ENCODE measurements at places on chromosomes 6 and 20. TPM values are rescaled to one million over a fixed set of nuclear protein-coding genes. Genes with fewer than 3 reads are reported as not detected.

DNA sequence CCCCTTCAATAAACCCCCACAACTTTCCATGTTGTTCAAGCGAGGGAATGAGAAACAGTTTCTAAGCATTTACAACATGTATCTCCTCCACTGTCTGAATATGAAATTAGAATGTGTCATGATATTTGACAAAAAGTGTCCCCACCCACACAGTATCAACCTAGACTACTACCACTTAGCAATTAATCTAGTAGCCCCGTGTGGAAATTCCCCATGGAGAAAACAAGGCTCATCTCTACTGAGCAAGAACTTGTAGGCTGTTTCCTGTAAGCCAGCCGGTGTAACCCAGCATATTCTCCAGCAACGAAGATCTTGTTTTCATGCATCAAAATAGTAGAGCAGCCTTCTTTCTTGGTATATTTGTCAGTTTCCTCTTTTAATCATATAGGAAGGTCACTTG is 115.0 kb downstream of the IRF4 start:
- no peaks in the 10 kb centered on the region for H3K4me1 ChIP-seq
- no peaks in the 10 kb centered on the region for H3K27me3 ChIP-seq
- DNase-seq, result no peak
- H3K36me3 ChIP-seq, result no peaks in the 10 kb centered on the region
- H3K4me3 ChIP-seq, result no peak overlapping the region

Gene DNPH1
- total RNA-seq, result 39.1 TPM

GRCh38 chr20:62808211-62808865 is 3.7 kb downstream of the OGFR start:
- H3K4me1 ChIP-seq, result peaks cover 16% of the 10 kb centered on the region
- DNase-seq, result peak; percentile 84
- no peak overlapping the region for H3K27ac ChIP-seq
- no peak overlapping the region for H3K4me3 ChIP-seq
- H3K27me3 ChIP-seq, result no peaks in the 10 kb centered on the region
- H3K36me3 ChIP-seq, result peaks cover 61% of the 10 kb centered on the region

Gene CST4
- not detected for total RNA-seq

DNA sequence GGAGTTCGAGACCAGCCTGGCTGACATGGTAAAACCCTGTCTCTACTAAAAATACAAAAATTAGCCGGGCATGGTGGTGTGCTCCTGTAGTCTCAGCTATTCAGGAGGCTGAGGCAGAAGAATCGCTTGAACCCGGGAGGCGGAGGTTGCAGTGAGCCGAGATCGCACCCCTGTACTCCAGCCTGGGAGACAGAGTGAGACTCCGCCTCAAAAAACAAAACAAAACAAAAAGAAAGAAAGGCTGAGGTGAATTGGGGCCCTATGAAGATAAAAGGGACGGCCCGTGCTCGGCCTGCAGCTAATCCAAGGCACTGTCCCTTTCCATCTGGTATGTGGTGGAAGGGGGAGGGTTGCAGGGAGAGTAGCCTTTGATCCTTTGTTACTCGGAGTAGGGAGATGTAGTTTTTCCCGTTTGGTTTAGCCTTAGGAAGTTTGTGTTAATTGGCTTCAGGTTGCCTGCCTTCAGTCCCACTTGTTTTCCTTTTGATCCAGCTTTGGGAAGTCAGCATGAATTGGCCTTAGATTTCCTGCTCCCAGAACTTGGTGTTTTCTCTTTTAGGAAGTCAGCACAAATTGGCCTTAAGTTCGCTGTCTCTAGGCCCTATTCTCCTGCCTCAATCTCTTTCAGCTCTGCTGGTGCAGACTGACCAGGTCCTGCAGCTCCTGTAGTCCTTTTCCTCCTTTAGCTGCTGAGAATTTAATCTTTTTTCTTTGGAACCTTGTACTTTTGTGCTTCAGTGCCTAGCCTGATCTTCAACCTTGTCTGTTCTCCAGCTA is 36.1 kb upstream of the PAQR8 start:
- no peak overlapping the region for H3K4me3 ChIP-seq
- no peaks in the 10 kb centered on the region for H3K27me3 ChIP-seq
- no peak overlapping the region for H3K27ac ChIP-seq
- no peak for DNase-seq
